ENCODE measurements at places on chromosomes 6 and 20. TPM values are rescaled to one million over a fixed set of nuclear protein-coding genes. Genes with fewer than 3 reads are reported as not detected.

The APCDD1L gene
- not detected for total RNA-seq

The ZBTB46 gene
- total RNA-seq: 46.4 TPM

The PRDM1 gene
- total RNA-seq: 1.3 TPM

The HTR1E gene
- total RNA-seq: not detected

The ADGB gene
- total RNA-seq: not detected

The CRYBG1 gene
- 7.4 TPM for total RNA-seq

The HRH3 gene
- total RNA-seq: not detected
